ENCODE measurements at places on chromosomes 16 and 17.

DNA sequence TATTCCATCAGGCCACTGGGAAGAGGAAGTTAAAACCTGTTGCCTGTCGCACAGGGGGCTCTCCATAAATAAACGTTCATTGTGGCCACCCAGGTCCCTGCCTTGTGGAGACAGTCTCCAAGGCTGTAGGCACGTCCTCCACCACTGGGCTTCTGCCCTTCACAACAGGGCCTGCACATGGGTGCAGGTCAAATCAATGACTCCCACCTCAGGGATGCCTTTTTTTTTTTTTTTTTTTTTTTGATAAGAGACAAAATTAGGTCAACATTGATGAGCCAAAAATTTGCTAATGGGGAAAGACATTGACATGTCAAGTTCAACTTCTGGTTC lies 12.6 kb upstream of the SLC12A3 start:
- DNase-seq = no peak

- DNase-seq = no peak
These were observed 7.7 kb downstream of the CBX4 start for GRCh38 chr17:79831265-79832217.

- no peak for DNase-seq
These were observed 41.9 kb upstream of the POLR3E start for GRCh38 chr16:22255335-22255734.

DNA sequence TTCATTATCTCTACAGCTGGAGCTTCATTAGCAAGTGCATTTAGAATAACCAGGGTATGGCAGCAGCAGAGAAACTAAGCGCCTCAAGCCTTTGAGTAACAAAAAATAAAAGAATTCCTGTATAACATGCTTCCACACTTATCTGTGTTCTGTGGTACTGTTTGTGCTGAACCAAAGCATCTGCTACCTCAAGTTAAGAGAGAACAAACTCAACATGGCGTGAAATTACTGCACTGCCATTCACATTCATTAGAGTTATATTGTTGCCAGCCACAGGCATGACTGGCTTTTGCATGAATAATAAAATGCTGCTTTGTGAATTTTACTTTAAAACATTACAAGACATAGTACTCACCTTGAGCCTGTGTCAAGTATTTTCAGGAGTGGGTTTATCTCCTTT lies 76.6 kb downstream of the NLK start:
- no peak for DNase-seq

Measured in fibroblast of skin of left biceps (primary cell).